Ecto neural progenitor cell (in vitro differentiated cells): ENCODE measurements at places on chromosomes 12 and 14.

DNA sequence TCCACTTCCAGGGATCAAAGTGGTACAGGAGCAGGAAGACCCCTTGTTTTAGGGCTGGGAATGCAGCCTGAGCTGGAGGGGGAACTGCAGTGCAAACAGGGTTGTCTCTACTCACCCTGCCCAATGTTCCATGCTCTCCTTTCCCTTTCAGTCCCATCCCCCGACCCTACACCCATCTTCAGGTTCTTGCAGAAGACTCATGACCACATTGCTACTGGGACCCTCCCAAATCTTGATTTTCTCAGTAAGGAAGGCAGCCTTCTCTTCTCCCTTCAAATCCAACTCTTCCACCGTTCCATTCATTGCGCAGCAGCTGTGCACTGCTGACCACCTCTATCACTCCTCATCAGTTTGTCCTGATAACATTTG is 1.9 kb downstream of the SERPINA11 start:
- DNase-seq, result peak; percentile 11

DNA sequence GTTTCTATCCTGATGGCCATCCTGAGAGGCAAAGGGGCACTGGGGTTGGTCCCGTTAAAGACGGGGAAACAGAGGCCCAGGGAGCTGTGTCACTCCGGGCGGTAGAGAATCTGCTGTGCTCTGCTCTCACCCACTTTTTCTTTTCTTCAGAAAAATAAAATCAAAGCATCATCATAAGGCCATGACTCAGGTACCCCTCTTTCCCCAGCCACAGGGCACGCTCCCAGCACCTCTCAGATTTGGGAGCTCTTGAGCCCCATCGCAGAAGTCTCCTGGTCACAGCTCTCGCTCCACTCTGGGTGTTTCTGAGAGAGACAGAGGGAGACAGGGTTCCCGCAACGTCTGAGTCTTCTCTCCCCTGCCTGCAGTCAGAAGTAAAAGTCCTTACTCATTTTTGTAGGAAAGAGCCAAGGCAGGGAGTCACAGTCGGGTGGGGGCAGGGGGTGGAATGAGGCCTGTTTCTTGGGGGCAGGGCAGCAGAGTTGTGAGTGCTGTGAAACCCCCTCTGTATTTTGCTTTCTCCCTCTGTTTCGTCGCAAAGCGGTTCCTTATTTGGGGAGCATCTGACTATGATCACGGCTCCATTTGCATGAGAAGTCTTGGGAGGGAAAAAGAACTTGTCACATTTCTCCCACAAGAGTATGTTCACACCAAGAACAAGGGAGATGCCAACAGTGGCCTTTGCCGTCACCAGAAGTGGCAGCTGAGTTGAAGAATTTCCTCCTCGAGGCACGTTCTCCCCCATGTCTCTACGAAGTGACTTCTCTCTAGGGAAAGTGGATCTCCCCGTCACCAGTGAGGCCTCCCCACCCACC is 139.0 kb downstream of the BCL11B start:
- DNase-seq, result peak; percentile 42

- DNase-seq, result no peak
These were observed 24.2 kb downstream of the CDK17 start for GRCh38 chr12:96375841-96376604.

DNA sequence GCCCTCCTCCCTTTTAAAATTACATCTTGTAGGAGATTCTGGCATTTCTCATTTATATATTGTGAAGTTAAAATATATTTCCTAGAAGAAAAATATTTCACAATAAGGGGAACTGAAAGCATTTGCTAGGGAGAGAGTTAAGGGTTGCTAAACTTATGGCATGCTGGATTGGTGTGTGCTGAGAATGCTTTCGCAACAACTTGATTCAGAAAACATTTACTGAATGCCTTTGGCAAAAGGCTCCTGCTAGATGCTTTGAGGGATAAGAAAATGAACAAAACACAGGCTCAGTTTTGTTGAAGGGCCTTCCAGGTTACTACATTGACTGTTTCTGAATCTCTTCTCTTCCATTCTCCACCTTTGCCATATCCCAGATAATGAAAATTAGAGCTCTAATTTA is 67.5 kb downstream of the DIP2B start:
- no peak for DNase-seq

DNA sequence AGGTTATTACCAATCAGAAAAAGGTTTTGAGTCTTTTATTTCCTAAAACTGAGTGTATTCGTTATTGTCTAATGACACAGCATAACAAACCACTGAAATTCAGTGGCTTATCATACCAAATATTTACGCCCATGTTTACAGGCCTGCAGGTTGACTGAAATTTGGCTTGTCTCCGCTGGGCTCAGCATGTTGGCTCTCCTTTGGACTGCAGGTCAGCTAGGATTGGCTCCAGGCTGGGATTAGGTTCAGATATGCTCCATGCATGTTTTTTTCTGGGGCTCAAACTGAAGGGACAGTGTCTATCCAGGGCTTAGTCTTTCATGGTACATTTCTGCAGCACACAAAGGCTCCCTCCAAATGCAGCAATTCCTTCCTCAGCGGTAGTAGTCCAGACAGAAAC is 569.9 kb downstream of the DIO2 start:
- DNase-seq, result no peak

DNA sequence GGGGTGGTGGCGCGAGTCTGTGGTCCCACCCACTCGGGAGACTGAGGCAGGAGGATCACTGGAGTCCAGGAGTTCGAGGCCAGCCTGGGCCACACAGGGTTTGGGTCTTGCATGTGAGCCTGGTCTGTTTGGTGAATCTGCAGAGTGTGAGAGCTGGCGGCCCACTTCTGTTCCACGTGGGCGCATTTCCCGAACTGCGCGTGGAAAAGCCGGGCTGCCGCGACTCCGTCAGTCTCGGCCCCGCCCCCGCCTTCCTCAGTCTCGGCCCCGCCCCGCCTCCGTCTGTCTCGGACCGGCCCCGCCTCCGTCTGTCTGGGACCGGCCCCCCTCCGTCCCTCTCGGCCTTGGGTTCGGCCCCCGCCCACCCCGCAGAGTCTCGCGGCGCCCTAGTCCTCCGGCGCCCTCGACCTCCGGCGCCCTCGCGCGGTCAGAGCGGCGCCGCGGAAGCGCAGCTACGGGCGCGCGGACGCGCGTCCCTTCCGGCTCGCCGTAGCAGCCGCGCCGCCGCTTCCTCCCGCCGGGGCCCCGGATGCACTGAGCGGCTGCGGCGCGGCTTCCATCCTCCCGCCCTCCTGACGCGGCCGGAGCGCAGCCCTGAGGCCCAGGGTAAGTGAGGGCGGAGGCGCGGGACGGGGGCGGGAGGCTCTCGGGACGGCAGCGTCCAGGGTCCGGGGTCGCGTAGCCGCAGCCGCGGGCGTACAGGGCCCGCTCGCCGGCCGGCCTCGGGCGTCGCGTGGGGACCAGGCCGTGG is at the start of gene EP400:
Gene EP400, plus strand, starts transcription at position 512 of the 751 bp plus-strand sequence. CDS start 10,678 bp downstream, outside the sequence.
- peak; percentile 98 for DNase-seq

DNA sequence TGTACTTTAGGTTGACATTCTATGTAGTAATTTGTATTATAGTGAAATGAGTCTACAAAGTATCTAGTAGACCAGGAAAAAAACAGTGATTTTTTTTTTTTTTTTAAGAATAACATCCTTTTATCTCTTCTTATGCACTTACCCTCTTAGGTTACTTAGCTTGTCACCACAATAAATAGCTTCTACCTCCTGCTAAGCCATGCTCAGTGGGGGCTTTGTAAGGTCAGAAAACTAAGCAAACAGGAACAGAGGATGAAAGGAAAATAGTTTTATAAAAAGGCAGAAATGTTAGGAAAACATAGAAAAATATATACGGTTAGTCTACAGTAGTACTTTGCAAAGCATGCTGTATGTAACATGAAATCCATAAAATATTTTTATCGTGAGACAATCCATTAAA is 385.3 kb upstream of the ATXN7L3B start:
- DNase-seq, result no peak

GRCh38 chr12:81257947-81258551 is 180.2 kb downstream of the ACSS3 start:
- no peak for DNase-seq

DNA sequence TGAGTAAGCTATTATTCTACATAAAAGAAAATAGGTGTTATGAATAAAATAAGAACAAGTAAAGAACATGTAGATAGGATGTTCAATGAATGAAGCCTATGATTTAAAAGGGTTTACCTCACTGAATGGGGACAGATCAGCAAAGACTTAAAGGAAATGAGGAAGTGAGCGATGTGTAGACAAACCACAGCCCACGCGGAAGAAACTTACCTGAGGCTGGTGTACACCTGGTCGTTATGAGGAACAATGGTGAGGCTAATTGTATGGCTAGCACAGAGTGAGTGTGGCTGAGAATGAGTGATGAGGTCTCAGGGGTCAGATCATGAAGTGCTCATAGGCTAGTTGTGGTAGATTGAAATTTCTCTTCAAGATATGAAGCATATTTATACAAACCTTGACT is 221.7 kb downstream of the ALG10B start:
- DNase-seq, result no peak

DNA sequence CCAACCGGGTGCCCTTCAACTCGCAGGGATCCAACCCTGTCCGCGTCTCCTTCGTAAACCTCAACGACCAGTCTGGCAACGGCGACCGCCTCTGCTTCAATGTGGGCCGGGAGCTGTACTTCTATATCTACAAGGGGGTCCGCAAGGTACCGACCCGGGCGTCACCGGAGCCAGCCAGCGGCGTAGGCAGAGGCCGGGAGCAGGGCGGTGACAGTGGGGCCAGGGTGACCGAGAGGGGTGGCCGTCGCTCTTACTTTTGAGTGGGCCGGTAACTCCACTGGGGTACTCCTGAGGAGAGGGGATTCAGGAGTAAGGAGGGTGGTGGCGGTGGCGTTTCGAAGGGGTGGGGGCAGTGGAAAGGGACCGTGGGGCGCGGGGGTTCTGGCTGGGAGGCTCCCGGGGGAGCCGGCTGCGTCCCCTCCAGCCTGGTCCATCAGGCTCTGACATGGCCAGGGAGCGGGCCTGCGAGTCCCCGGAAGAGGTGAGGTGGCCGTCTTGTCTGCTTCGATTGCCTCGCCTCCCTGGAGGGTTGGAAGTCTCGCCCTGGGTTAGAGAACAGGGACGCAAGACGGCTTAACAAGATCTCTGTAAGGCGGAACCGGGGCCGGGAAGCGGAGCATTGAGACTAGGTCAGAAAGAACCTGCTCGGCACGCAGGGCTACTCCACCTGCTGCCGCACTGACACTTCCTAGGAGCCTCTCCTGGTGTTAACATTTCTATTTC is 491 bp downstream of the WDR20 start:
- peak; percentile 68 for DNase-seq

DNA sequence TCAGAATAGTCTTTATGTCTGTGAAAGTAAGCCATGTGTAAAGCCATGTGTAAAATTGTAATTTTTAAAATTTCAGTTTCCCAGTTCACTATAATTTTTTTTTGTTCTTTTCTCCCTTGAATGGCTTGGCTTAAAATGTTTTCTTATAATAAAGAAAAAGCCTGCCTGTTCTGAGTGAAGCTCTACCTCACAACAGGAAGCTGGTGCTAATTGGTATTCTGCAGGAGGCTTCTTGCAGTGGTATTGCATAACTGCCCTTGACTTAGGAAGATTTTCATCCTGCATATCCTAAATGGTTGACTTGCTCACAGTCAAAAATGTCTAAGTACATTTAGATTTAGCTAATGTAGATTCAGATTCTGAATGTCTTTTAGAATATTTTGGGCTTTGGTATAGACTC is 49.5 kb downstream of the ATP2A2 start:
- DNase-seq, result no peak
